ENCODE measurements at places on chromosomes 2 and 18. TPM values are rescaled to one million over a fixed set of nuclear protein-coding genes. Genes with fewer than 3 reads are reported as not detected.

- no peaks in the 10 kb centered on the region for H3K36me3 ChIP-seq
- H3K27ac ChIP-seq: no peak overlapping the region
- no peaks in the 10 kb centered on the region for H3K4me1 ChIP-seq
- DNase-seq: no peak
- H3K4me3 ChIP-seq: no peak overlapping the region
Observed at GRCh38 chr2:146244131-146244530, 1600.7 kb upstream of the ACVR2A start.

- peaks cover 10% of the 10 kb centered on the region for H3K27me3 ChIP-seq
- H3K27ac ChIP-seq: no peak overlapping the region
- DNase-seq: no peak
- no peaks in the 10 kb centered on the region for H3K36me3 ChIP-seq
Observed at GRCh38 chr2:232412986-232413385, 6.3 kb downstream of the ALPG start.

DNA sequence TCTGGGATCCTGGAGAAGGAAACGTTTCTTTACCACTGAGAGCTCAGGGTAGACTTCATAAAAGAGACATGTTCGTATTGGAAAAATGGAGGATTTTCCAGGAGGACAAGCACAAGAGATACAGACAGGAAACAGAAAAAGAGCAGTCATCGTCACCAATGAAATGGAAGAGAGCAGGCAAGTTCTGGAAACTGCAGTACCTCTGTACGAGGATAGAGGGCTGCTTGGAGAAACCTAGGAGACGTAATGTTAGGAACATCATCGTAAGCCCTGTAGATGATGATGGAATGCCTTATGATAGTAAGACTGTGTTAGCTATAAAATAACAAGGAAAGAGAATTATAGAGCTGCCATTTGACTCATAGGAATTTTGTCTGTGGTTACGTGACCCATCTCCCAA lies 121.1 kb upstream of the KLHL14 start:
- H3K4me1 ChIP-seq: no peaks in the 10 kb centered on the region

DNA sequence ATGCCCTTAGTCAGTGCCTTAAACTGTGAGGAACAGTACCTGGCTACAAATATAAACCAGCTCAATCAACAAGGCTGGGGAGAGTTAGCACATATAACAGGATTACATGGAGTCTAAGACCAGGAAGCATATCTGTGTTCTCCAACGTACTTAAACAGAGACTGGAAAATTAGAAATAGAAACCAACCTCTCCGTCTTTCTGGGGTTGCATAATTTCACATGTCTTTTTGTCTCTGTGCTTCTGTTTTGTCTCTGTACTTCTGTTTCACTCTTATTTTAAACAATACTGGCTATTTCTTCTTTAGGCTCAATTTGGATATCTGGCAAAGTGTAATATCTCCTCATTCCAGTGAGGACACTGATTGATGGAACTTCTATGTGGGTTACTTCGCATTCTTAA lies 749.0 kb upstream of the ZEB2 start:
- H3K27me3 ChIP-seq: no peaks in the 10 kb centered on the region
- H3K36me3 ChIP-seq: no peaks in the 10 kb centered on the region
- H3K27ac ChIP-seq: no peak overlapping the region
- DNase-seq: no peak
- no peak overlapping the region for H3K4me3 ChIP-seq
- no peaks in the 10 kb centered on the region for H3K4me1 ChIP-seq

DNA sequence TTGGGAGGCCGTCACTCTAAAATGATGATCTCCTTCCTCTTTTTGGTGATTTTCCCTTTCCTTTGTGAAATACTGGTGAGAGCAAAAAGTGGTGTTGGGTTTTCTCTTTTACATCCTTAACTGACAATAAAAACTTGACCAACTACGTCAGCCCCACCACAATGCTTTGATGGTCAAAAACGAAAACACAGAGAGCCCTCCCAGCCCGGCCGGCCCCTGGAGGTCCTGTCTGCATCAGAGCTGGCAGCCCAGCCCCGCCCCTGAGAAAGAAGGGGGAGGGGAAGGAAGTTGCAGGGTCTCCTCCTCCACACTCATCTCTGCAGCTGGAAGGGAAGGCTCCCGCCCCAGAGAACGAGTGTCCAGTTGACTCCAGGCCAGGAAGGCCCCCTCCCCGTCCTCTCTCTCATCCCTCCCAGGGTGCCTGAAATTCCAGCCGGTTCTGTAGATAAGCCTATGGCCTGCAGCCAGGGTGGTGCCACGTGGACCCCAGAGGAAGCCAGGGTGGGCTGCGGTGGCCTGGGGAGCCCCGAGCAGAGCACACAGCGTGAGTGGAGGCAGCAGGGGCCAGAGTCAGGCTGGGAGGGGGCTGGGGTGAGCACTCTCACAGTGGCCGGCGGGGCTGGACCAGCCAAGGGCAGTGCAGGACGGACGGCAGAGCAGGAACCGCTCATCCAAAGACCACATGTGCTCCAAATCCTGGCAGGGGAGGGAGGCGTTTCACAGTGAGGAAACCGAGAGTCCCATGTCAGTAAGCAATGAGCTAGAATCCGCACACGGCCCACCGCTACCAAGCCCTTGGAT lies 19.8 kb downstream of the BIN1 start:
- peaks cover 97% of the 10 kb centered on the region for H3K4me1 ChIP-seq
- H3K27me3 ChIP-seq: no peaks in the 10 kb centered on the region
- H3K36me3 ChIP-seq: no peaks in the 10 kb centered on the region
- peak overlapping the region; percentile 24 for H3K4me3 ChIP-seq
- H3K27ac ChIP-seq: peak overlapping the region; percentile 100

DNA sequence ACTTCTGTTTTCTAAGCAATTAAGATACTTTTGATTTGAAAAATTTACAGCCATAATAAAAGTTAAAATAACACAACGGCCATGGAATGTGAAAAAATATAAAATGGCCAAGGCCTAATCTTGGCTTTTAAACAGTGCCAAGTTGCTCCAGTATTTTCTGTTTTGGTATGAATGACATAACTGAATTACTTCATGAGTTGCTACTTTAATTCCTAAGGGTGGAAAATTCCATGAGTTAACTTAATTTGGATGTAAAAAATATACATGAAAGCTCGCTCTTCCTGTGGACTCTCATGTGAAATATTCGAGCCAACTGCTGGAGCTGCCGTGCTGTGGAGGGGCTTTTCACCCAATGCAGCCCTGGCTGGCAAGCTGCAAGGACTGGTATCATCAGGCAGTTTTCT lies 286.0 kb upstream of the CCDC68 start:
- peak overlapping the region; percentile 69 for H3K27ac ChIP-seq
- H3K4me1 ChIP-seq: peaks cover 23% of the 10 kb centered on the region
- no peaks in the 10 kb centered on the region for H3K36me3 ChIP-seq
- H3K27me3 ChIP-seq: no peaks in the 10 kb centered on the region

DNA sequence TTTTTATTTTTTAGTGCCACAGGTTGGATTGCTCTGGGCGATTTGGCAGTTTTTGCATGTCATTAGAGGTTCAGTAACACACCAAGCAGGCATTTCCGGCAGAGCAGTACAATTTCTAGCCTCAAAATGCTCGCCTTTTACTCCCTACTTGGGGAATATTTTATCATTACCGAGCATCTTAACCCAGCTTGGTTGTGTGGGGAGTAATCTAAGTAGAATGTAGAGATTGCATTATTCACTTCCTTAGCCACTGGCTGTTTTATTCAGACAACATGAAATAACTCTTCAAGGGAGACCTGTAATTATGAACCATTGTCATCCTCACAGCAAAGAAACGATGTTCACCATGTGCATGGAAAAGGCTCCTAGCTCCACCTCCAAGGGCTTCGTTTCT lies 13.1 kb downstream of the GRP start:
- no peak overlapping the region for H3K27ac ChIP-seq
- H3K4me1 ChIP-seq: no peaks in the 10 kb centered on the region
- H3K36me3 ChIP-seq: no peaks in the 10 kb centered on the region
- DNase-seq: no peak

DNA sequence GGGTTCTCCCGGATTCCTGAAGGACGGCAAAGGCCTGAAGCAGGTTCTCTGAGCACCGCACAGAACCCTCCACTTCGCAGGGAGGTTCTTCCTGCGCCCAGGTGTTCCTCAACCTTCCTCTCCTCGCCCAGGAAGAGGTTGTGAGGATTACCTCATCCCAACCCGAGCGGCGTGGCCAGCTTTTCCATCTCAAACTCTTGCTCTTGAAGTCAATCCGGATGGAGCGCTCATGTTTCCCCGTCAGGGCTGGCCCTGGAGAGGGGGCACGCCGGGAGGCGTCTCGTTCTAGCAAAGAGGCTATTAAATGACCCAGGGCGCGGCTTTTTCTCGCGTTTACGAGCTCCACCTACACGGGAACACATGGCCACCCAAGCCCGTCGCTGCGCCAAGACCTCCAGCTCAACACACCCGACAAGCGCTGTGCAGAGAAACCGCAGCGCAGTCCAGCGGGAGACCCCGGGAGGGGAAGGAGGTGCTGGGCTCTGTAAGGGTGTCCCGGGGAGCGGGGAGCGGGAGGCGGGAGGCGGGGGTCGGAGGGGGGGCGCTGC lies 540 bp upstream of the RAB10 start:
- DNase-seq: peak; percentile 33
- peaks cover 9% of the 10 kb centered on the region for H3K36me3 ChIP-seq

DNA sequence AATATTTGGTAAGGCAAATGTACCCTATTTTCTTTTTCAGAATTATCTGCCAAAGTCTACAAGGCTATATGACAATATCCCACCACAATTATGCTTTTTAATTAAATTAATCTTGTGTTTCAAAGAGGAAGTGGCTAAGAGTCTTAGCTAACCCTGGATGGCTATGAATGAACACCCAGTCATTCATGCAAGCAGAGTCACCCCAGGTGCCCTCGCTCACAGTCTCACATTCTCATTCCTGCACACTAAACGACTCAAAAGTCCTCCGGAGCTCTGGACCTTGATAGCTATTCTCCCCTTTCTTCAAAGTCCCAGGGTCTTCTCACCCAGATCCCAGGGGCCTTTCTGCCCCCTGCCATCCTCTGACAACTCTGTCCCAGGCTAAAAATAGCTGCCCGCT lies 42.1 kb upstream of the MRPL19 start:
- H3K4me1 ChIP-seq: no peaks in the 10 kb centered on the region
- peaks cover 7% of the 10 kb centered on the region for H3K27me3 ChIP-seq
- no peak overlapping the region for H3K4me3 ChIP-seq
- no peak for DNase-seq

CACNB4 gene
- 0.04 TPM for total RNA-seq

DNA sequence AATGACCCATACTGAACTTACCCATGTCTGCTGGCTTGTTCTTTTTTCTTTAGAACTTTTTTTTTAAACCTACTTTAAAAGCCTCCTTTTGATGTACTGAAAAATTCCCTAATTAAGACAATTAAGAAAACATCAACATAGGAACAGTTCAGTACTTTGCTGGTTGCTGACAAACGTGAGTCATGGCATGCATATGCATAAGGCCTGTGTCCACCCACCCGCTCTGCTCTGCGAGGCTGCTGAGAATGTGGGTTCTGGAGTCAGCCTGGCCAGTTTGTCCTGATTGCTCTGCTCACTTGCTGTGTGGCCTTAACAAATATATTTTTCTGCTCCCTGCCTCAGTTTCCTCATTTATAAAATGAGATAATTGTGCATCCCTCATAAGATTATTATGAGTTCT lies 27.3 kb downstream of the LAMA3 start:
- no peaks in the 10 kb centered on the region for H3K27me3 ChIP-seq
- H3K4me1 ChIP-seq: no peaks in the 10 kb centered on the region
- no peak overlapping the region for H3K4me3 ChIP-seq
- no peak overlapping the region for H3K27ac ChIP-seq

CD8A gene
- 0.31 TPM for total RNA-seq

GRCh38 chr2:219243291-219243761 lies 1.9 kb downstream of the GLB1L start:
- H3K36me3 ChIP-seq: no peaks in the 10 kb centered on the region
- DNase-seq: no peak
- H3K27me3 ChIP-seq: no peaks in the 10 kb centered on the region
- H3K4me1 ChIP-seq: peaks cover 26% of the 10 kb centered on the region

RIOK3 gene
- 119 TPM for total RNA-seq

DNA sequence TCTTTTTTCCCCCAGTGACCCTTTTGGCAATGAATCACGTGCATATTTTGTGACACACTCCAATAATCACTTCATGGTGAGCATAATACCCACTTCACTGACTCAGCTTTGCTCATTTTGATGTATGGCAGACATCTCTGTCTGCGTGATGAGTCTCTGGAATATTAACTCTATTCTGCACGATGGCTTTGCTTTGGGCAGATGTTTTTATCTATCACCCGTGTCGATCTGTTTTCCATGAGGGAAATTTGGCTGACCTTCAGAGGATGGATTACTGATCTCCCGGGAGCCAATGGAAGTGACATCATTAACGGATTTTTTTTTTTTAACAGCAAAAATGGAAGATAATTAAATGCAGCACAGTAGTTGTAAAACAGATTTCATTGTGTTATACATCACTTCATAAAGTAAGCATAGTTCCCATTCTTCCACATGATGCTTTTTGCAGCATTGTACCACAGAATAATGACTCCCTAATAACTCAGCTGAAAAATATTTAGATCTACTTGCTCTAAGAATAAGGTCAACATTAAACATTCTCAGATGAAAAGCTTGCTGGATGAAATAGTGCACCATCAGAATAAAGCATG lies 29.8 kb downstream of the CDC42EP3 start:
- no peak overlapping the region for H3K4me3 ChIP-seq
- peaks cover 18% of the 10 kb centered on the region for H3K36me3 ChIP-seq
- no peaks in the 10 kb centered on the region for H3K27me3 ChIP-seq
- H3K4me1 ChIP-seq: peaks cover 23% of the 10 kb centered on the region
- no peak for DNase-seq
- no peak overlapping the region for H3K27ac ChIP-seq

ADAM23 gene
- total RNA-seq: 1.5 TPM

DNA sequence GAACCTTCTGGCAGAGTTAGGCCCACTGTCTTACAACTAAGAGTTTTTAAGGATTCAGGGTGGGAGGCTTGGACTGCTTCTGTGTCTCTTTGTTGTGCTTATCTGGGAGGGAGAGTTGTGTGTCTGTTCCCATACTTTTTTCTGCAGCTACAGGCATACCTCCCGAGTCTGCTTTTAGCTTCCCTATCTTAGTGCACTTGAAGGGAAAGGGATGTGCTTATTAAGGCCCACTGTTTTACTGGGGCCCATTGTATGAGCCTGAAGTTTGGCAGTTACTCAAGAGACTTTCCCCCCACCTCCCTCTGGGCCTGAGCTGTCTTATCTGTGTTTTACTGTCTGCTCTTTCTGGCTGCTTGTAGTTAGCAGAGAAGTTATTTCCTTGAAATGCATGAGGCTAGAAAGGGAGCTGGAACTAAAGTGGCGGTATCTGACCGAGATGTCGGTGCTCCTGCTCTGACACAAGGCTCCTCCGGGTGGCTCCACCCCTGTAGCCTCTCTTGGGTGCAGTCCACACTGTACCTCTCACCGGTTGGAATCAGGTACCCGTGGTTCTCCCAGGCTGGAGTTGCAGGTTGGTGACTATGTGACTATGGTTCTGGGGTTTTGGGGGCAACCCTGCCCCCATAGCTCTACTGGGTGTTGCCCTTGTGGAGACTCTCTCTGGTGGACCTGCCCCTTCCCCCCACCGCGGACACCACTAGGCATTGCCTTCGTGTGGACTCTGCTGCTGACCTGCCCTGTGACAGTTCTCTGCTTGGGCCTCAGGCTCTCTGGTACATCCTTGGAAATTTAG lies 12.9 kb downstream of the UBR3 start:
- no peak for DNase-seq
- H3K27me3 ChIP-seq: no peaks in the 10 kb centered on the region
- no peaks in the 10 kb centered on the region for H3K36me3 ChIP-seq
- peak overlapping the region; percentile 77 for H3K27ac ChIP-seq
- H3K4me1 ChIP-seq: peaks cover 66% of the 10 kb centered on the region
- H3K4me3 ChIP-seq: no peak overlapping the region

ATOH8 gene
- total RNA-seq: 266 TPM
